ENCODE measurements at places on chromosomes 2 and 18.
A peak's percentile ranks its signal among the peaks of the same experiment; 100 is the strongest.

GRCh38 chr2:202064171-202064880 lies 8.7 kb upstream of the KIAA2012 start:
- DNase-seq = peak; percentile 53

GRCh38 chr2:235460548-235461047 lies 33.2 kb upstream of the AGAP1 start:
- no peak for DNase-seq

DNA sequence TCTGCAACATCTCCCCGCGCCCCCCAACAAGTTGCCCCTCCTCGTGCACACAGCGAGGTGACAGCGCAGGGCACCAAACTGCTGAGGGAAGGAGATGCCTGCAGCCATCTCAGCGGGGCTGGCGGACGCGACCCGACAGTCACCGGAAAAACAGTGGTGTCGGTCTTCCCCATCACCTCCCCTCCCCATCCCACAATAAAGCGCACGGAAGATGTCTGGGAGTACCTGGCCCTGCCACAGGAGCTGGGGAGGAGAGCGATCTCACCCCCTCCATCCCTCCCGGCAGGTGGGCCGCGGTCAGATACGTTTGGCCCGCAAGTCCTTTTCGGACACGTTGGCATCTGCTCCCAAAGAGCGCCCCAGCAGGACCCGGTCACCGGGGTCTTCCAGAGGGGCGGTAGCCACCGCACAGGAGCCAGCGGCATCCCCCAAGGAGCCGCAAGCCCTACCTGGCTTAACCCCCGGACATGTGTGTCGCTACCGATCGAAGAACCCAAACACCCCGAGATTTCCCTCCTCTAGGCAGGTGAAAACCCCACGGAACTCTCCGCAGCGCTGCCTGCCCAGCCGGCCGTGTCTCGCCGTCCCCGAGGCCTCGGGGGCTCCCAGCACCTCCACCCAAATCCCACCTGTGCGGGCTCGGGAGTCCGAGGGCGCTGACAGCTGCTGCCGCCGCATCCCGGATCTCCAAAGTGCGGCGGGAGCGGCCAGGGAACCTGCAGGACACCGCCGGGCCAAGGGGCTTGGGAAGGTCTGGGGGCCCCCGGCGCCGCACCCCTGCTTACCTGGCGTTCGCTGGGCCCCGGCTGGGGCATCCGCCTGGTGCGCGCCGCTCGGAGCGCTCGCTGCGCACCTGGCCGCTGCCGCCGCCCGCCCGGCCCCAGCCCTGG lies 657 bp downstream of the ATP8B1 start:
- peak; percentile 51 for DNase-seq

DNA sequence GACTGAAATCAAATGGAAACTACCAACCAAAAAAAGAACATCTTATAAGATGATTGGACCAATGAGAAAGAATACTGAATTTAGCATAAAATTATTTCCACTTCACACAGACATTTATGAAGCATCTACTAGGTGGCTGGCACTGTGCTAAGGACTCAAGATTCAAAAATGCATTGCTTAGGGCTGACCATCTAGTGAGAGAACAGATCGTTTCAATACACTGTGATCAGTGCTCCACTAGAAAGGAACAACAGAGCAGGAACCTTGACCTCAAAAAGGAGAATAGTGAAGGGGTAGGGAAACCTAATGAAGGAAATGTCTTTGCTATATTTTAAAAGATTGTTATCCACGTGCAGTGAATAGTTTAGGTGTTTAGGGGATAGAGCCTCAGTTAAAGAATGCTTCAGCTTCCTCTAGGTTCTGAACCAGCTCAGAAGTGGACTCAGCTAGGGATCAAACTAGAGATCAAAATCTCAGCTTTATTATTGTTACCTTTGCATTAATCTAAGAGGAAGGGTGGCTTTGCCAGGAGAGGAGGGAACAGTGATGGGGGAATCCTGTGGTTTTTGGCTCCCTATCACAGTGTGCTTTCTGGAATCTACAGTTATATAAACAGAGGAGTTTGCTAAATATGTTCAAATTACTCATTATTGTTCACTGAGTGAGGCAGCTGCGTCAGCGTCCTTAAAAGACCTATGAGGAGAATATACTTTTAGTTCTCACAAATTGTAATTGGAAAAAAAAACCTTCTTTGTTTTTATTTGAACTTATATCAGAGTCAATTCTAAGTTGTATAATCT lies 16.2 kb upstream of the BBS5 start:
- DNase-seq = no peak

GRCh38 chr2:176642074-176642473 lies 372.8 kb downstream of the MTX2 start:
- DNase-seq = no peak

DNA sequence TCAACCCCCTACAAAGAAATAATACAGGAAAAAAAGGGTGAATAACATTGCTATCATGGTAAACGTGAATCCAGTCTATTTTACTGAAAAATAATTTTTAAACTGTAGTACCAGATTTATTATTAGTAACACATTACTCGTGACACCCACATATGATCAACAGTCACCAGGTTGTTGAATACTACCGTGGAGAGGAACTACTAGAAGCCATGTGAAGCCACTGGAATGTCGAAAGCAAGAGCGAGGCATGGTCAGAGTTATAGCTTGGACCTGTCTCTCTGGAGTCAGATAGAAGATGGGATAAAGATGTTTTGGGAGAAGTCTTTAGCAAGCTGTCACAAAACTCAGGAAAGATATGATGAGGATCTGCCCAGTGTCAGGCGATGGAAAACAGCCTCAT lies 63.2 kb upstream of the EPB41L3 start:
- no peak for DNase-seq

DNA sequence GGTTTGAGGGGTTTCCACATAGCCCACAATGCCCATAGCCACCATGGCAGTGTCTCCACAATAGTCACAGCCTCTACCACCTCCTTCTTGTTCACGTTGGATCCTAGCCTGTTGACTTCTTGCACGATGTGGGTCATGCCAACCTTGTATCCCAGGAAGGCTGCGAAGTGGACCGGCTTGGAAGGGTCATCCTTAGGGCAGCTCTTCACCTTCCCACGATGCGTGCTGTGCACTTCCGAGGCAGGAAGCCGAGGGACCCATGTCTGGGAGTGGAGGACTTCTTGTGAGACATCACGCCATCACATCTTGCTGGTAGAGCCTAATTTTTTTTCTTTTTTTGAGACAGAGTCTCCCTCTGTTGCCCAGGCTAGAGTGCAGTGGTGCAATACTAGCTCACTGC lies 144.6 kb upstream of the ASB18 start:
- DNase-seq = no peak

GRCh38 chr18:13681701-13682100 lies 44.7 kb downstream of the FAM210A start:
- DNase-seq = no peak

DNA sequence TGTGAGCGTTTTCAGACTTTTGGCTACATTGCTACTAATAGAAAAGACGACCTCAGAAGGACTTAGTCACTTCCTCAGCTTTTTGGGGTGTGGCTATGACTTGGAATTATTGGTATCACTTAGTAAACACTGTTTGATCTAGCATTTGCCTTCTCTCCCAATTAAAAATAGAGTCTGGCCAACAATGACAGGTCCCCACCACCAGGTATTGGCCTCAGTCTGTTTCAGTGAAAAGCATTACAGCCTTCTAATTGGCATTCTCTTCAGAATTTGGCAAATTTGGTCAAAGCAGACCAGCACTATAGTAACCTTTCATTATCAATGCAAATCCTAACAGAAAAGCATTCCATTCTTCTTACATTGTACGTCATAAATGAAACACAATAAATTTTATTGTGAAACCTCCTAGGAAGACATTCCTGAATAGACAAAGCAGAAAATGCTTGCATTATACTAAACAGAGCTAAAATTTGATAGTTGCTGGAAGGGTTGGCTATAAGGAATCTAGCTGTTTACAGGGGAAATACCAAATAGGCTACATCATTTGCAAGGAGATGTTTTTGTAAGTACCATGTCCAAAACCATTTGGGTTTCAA lies 613.9 kb downstream of the IRS1 start:
- DNase-seq = no peak

- peak; percentile 37 for DNase-seq
Observed at GRCh38 chr2:27442920-27443282, 720 bp downstream of the KRTCAP3 start.

GRCh38 chr2:106122157-106122556 lies 71.9 kb downstream of the UXS1 start:
- DNase-seq = no peak

GRCh38 chr2:71691747-71692441 lies 238.5 kb downstream of the DYSF start:
- DNase-seq = peak; percentile 58

DNA sequence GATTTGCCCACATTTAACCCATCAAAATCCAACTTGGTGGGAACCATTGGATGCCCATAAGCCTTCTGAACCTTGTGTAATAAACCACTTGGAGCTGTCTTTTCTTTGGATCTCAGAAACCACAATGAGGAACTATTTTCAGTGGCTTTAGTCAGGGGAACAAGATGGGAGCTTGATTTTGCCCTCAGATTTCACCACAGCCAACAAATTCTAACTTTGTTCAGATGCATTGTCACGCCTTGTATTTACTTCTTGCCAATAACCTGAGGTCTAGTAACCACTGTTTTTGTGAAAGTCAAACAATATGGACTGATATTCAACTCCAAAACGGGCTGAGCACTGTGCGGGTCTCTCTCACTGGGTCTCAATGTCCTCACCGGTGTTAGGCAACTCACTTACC lies 508.2 kb downstream of the TNS1 start:
- DNase-seq = no peak

- no peak for DNase-seq
Observed at GRCh38 chr2:168596881-168597655, 141.0 kb downstream of the CERS6 start.

DNA sequence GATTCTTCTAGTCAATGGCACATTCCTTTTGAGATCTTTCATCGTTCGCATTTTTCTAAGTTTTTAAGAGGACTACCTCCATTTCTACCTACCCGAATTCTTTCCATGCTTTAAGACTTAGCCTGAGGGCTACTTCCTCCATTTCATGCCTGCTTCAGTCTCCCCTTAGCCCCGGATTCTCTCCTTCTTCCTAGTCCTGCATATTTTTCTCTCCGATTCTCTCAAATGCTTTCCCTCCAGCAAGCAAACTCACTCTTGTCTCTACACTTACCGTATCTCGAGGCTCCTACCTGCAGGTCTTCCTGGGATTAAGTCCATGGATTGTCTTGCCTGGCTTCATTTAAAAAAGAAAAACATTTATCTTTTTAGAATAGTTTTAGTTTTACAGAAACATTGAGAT lies 354.4 kb downstream of the MYCN start:
- no peak for DNase-seq

DNA sequence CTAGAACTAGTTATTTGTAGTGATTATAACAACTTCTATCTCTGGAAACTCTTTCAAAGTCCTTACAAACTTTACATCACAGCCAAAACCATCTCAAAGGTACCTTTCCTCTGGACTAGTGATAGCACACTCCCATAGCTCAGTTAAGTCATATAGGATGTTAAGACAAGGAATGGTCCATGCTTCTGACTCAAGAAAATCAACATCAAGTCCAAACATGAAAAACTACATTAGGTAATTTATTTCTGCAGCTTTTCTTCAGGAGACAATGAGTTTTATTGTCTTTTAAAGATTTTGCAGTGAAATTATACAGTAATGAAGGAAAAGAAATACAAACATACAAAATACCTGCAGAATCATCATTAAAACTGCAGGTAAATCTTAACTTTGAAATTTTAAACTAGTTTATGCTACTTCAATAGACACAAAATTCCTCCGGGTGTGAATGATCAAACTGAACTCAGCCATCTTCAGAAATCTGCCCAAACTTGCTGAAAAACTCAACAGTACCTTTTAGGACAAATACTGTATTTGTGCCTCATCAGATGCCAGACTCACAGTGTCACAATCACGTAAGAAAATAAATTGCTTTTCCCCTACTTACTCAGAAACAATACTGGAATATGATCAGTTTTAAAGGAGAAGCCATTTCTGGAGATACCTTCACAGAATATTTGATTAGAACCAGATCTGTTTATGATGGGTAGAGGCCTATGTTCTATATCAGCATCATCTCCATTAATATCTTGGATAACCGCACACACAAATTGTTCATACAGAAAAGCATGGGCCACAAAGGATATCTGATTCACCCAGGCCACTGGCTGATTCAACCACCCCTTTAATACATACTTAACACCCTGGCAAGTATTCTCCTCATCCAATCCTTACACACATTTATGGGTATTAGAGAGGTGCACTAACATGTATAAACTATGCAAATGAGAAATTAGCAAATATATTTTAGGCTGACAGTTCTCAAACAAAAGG lies 2.6 kb downstream of the TMEM131 start:
- no peak for DNase-seq

DNA sequence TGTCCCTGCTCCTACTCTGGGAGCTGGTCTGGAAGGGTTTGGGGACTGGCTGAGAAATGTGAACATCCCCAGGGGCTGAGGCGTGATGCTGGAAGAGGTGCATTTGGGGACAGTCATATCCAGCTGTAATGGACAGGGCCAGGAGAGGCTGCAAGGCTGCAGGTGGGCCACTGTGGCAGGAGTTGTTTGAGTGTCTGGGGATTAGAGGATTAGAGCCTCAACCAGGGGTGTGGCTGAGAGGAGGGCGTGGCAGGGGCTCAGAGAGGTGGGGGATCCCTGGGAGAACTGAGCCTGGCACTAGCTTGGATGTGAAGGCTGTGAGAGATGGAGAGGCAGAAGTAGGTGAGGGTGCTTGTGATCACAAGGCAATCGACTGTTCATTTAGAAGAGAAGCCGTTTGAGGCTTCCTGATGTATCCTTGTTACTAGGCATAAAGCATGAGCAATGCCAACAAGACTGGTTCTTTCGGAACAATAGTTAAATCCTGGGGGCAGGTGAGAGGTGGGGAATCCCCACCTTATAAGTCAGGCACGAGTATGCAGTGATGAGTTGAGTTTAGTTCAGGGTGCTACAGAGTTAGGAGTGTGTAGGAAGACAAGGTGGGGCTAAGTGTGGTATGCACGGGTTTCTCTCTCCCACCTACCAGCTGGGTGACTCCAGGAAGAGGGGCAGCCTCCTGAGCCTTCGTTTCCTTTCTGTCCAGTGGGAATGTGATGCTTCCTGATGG lies 31.9 kb downstream of the SH3RF3 start:
- no peak for DNase-seq

- no peak for DNase-seq
Observed at GRCh38 chr2:85939131-85939530, 50.3 kb upstream of the ST3GAL5 start.

- DNase-seq = peak; percentile 83
Observed at GRCh38 chr2:20291106-20291564, 59.5 kb downstream of the PUM2 start.
